Activated CD4-positive, alpha-beta T cell treated with anti-CD3 and anti-CD28 coated beads, Interleukin-2, amount 10 ng/mL, durations not matched to agents 7 days and 5 days (primary cell): ENCODE measurements at places on chromosomes 7 and 10.

DNA sequence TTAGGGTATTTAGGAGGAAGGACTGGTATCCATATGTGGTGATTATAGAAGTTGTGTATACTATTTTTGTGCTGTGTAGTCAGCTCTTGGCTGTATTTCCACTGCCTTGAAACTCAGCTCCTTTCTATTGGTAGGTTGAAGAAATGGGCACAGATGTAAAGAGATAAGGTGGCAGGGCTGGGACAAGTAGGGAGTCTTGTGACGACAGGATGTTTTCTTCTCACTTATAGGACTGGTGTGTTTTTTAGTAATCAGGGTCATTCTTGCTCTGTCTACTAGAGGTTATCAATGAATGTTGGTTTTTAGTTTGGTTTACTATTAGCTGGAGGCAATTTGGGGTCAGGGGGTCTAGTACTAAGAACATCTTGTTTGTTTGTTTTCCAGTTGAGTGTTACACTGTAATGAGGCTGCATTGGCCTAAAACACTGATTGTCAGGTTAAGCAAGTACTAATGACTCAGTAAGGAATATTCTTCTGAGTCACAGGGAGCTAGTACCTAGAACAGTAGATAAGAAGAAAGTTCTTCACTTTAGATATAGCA lies 11.8 kb downstream of the UBN2 start:
- DNase-seq, result no peak

- DNase-seq, result no peak
Observed at GRCh38 chr7:70017357-70017756, 419.1 kb downstream of the AUTS2 start.

- DNase-seq, result no peak
Observed at GRCh38 chr7:124618871-124619270, 146.7 kb downstream of the GPR37 start.

- no peak for DNase-seq
Observed at GRCh38 chr7:15938115-15938514, 251.6 kb upstream of the MEOX2 start.

GRCh38 chr10:119368991-119369869 lies 161.9 kb downstream of the GRK5 start:
- DNase-seq, result no peak

GRCh38 chr10:96587264-96588059 lies 650 bp upstream of the TM9SF3 start:
- DNase-seq, result peak; percentile 48

GRCh38 chr7:140053812-140054539 lies 8.8 kb downstream of the PARP12 start:
- DNase-seq, result no peak

DNA sequence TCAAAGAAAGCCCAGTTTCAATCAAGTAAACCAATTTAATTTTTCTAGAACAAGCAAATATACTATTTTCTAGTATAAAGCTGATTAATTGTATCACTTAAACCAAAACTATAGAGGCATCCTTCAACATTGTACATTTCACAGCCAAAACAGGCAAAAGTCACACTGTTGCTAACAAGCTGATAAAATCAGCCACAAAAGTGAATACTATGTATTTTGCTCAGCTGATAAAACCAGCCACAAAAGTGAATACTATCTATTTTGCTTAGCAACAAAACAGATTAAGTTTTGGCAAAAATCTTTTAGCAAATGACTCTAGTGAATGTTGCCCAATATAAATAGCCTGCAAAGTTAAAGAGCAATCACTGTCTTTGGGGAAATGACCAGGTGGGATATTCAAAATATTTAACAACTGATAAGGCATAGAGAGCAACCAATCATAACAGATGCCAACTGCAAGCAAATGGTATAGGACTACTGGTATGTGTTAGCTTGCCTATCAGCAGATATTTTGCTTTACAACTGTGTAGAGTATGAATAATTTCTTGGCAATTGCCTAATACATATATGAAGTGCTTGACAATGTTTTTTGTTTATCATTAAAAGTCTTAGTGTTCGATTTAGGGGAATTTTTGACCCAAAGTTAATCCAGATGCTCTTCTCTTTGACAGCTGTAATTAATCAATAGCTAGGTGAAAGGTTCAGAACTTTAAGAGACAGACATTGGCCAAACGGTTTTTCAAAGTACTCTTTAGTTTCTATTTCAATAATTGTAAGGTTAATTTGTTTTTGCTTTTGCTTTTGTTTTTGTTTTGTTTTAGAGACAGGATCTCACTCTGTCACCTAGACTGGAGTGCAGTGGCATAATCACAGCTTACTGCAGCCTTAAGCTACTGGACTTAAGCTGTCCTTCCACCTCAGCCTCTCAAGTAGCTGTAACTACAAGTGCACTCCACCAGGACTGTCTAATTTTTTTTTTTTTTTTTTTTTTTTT lies 44.4 kb upstream of the SP4 start:
- DNase-seq, result peak; percentile 9

- DNase-seq, result no peak
Observed at GRCh38 chr10:51743146-51743545, 43.8 kb upstream of the CSTF2T start.

DNA sequence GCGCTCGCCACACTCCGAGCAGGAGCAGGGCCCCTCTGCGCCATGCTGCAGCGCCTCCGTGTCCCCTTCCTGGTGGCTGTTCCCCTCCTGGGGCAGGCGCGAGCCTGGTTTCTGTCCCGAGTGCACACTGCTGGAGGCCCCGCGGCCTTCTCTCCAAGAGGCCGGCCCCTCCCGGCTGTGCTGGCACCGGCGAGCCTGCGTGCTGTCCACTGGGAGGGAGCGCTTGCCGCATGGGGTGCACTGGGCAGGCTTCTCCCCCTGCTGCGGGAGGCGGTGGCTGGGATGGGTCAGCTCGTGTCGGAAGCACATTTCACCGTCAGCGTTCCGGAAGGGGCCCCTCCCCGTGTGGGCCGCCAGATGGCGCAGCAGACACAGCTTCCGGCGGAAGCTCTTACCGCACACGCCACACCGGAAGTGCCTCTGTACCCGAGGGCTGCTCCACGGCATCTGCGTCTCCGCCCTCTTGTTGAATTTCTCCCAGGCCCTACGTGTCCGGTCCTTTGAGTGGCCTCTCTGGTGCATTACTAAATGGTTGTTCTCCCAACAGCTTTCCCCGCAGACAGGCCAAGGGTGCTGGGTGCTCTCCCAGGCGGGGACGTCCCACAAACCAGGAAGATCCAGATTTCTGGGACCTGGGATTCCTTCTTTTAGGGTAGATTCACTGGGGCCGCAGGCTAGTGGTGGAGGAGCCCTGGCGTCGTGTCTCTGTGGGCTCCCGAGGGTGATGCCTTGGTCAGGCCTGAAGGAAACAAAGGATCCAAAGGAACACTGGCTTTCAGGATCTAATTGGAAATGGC lies 18.7 kb downstream of the ZNF786 start:
- peak; percentile 42 for DNase-seq

GRCh38 chr7:104541897-104542296 lies 213.5 kb downstream of the LHFPL3 start:
- no peak for DNase-seq

GRCh38 chr10:113449006-113449695 lies 103.7 kb upstream of the HABP2 start:
- DNase-seq, result no peak

GRCh38 chr7:84982199-84982598 lies 204.7 kb downstream of the SEMA3D start:
- DNase-seq, result no peak

- DNase-seq, result no peak
Observed at GRCh38 chr10:2619916-2620315, 447.4 kb upstream of the PFKP start.

- DNase-seq, result no peak
Observed at GRCh38 chr7:29156907-29157452, 10.6 kb upstream of the CPVL start.

DNA sequence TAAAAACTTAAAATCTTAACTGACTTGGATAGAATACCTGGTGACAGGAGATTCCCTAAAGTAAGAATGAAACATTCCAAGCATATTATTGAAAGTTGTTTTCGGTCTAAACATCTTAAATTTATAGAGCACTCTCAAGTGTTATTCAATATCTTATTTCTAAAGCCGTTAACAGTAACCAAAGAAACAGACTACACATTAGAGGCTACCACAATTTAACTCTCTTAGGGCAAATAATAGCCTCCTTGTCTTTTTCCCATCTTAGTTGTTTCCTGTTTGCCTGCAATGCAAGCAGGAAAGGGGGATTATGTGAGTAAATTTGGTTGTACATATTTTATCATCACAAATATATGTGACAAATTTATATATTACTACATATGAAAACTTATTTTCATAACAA lies 31.4 kb downstream of the NAPEPLD start:
- DNase-seq, result no peak

- DNase-seq, result no peak
Observed at GRCh38 chr7:24178811-24179570, 105.0 kb upstream of the NPY start.

DNA sequence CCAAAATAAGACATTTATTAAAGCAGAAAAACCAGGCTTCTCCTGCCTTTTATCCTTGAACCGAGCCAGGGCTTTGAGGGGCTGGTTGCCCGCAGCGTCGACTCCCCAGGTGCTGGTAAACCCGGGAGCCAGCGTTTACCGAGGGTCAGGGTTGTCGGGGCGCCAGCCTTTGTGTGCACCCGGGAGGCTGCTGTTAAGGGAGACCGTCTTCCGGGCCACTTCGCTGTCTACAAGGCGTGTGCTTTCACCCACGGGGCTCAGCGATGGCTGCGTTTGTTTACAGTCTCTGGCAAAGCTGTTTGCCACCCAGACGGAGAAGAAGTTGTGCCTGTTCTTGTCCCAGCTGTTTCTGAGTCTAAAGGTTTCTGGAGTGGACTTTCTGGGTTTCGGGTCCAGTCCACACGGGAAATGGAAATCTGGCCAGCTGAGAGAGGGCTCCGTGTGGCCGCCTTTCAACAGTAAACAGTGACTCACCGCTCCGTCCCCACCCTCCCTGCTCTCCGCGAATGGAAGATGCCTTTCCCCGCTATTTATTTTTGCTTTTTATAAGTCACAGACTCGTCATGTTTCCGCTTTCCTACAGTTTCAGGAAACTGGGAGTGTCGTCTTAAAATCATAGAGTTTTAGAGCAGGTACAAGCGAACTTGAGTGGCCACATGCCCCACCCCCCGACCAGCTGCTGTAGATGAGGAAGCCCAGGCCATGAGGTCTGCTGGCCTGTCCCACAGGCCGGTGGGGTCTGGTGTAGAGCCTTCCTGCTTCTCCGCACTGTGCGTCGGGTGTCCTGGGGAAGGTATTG lies 2.2 kb downstream of the MAFK start:
- DNase-seq, result peak; percentile 67

- no peak for DNase-seq
Observed at GRCh38 chr7:15011289-15011688, 108.7 kb upstream of the DGKB start.

DNA sequence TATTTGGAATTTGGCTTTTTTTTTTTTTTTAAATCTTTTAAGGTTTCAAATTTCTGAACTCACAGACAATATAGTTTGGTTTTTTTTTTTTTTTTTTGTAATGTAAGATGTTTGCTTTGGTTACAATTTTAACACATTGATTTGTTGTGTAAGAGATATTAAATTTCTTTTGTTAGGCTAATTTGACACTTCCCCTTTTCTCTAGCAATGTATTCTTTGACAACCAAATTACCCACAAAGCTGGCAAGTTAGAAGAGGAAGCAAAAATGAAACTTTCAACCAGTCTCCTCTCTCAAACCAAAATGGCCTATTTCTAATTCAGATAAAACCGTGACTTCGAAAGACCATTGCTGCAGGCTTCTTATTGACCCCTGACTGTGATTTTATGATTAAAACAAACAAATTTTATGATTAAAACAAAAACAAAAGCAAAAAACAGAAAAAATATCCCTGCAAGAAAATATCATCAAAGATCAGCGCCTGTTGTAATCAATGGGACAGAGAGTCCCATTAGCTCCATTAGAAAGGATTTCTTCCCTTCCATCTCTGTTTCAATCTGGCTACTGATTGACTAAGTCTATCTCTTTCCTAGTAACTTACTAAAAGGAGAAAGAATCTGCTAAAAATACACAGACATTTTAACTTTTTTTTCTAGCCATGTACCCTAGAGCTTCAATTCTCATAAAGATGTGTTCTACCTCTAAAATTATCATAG lies 489.2 kb downstream of the MDFIC start:
- no peak for DNase-seq

DNA sequence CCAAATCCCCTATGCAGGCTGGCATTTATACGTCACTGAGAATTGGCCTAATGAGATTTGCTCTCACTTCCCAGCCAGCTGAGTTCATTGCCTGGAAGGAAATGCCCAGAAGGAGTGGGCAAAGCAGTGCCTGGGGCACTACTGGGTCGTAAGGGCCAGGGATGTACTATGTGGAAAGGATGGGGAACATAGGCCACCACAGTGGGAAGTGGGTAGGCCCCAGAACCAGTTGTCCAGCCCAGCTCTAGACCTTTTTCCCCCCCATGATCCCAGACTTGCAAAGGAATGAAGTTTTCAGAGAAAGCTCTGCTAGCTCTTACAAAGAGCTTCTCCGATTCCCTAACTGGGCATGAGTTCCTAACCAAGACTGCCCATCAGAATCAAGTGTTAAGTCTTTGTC lies 13.9 kb downstream of the TRPV5 start:
- no peak for DNase-seq

DNA sequence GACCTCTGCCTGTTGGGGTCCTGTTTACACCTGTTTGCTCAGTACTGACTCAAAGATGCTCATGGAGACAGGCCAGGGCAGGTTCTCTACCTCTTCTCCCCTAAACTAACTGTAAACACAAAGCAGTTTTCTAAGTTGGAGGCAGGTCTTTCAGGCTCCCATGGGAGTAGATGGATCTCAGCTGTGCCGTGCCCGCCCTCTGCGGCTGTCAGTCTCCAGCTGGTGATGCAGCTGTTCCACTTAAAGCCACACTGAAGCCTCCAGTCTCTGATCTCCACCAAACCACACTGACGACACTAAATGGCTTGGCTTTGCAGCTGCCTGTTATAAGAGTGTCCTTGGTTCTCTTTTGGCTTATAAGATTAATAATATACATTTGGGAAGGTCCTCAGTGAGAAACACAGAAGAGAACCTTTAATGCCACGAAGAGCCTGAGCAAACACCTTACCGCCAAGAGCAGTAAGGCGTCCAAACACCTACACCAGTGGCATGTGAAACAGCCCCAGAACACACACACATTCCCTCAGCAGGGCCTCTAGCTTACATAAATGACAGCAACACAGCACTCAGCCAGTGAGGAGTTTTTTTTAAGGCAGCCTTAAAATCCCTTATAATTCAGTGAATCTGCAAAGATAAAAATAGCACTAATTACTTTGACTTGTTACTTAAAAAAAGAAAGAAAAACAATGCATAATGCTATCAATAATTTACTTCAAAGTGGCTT lies 60.4 kb upstream of the KCNIP2 start:
- DNase-seq, result peak; percentile 25

DNA sequence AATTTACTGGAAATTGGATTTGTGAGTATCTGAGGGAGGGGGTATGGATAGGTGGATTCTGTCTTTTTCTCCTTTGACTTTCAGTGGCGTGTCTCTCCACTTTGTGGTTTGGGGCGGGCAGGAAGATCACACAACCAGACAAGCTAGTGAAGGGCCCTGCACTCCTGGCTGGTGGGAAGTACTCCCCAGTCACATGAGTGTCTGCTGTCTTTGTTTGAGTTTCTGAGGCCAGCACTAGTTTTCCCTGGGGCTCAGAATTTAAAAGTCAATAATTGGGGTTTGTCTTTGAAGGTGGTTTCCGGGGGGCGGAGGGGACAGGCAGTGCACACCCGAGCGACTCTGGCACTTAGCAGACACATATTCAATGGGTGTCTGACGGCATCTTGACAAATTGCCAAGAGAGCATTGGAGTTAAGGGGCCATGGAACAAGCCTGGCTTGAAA lies 120.1 kb downstream of the WDFY4 start:
- DNase-seq, result peak; percentile 53
